ENCODE measurements at places on chromosomes 3 and 15.

GRCh38 chr3:129622226-129622874 is 15.9 kb upstream of the PLXND1 start:
- DNase-seq, result no peak

GRCh38 chr15:72796515-72797337 is 13.2 kb upstream of the ADPGK start:
- DNase-seq, result peak; percentile 28

GRCh38 chr15:71916834-71917233 is 106.5 kb downstream of the NR2E3 start:
- no peak for DNase-seq

- DNase-seq, result no peak
Observed at GRCh38 chr3:82461049-82461889, 699.8 kb upstream of the GBE1 start.

DNA sequence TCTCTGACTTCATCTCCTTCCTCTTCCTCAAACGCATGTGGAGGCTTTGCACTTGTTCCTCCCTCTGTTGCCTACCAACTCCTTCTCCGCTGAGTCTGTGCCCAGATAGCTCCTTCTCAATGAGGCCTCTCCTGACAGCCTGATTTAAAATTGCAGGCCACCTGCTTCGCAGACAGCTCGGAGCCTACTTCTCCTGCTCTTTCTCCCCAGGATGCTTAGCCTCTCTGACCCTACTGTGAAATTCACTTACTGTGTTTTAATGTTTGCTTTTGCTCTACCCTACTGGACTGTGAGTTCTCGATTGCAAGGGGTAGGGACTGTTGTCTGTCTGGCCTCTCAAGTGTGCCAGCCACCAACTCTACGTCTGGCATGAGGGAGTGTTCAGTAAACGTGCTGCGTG is 83.4 kb downstream of the EEFSEC start:
- DNase-seq, result no peak

DNA sequence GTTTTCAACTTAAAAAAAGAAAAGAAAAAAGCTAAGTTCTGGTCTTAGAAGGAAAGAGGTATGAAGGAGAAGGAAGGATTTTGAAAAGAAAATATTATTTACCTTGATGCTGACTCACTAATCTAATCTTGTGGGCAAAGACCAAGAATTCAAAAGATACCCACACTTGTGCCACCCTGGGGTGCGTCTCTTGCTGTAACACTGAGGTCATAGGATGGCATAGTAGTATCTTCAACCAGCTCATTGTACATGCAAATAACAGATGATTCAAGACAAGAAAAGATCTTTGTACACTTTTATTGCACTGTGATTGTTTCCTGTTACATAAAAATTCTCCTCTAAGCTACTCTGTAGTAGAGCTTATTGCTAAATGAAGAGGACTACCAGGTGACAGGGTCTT is 17.3 kb downstream of the PLS1 start:
- no peak for DNase-seq

DNA sequence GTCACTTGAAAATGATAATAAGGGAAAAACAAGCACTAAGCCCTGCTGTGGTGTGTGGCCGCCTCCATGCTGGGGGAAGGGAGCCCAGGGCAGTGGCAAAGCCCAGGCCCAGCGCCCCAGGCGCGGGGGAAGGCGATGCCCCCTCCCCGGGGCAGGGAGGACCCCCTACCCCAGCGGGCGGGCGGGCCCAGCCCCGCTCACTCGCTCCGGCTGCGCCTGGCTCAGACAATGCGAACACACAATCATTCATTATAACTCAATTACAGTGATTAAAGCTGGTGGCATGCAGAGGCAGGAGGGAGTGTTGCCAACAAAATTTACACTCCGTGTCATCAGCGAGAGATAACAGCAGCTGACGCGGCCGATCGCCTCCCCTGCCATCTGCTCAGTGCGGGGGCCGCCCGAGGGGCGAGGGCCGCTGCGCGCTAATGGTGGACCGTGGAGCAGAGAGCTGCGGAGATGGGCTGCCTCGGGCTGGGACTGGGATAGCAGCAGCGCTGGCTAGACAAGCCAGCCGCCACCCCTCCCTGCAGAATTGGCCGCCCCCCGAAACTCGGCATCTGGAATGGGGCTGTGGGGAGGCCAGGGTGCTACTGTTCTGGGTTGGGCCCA is 64.1 kb downstream of the TLE3 start:
- DNase-seq, result no peak

- DNase-seq, result no peak
Observed at GRCh38 chr3:136293279-136293678, 43.1 kb downstream of the PCCB start.

- DNase-seq, result no peak
Observed at GRCh38 chr15:94253742-94254141, 22.4 kb downstream of the MCTP2 start.

DNA sequence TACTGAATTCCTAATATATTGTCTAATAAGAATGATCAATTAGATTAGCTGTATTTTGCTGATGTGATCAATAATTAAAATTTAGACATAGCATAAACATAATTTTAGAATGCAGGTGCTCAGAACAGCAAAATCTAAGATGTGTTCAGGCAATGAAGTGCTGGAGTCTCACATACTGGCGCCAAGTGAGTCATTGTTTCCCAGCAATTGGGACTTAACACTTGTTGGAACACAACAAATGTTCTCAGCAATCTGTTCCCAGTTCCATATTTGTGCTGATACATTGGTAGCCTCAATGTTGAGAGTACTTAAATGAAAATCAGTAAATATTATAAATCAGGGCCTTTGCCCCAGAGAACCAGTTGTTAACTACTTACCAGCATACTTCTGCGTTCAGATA is 619.0 kb downstream of the ROBO1 start:
- no peak for DNase-seq

- DNase-seq, result peak; percentile 73
Observed at GRCh38 chr3:50316657-50317242, 5.8 kb downstream of the HYAL2 start.

- DNase-seq, result no peak
Observed at GRCh38 chr3:57169108-57169507, 4.0 kb upstream of the IL17RD start.

- DNase-seq, result no peak
Observed at GRCh38 chr15:65460741-65461347, 38.1 kb upstream of the IGDCC4 start.

DNA sequence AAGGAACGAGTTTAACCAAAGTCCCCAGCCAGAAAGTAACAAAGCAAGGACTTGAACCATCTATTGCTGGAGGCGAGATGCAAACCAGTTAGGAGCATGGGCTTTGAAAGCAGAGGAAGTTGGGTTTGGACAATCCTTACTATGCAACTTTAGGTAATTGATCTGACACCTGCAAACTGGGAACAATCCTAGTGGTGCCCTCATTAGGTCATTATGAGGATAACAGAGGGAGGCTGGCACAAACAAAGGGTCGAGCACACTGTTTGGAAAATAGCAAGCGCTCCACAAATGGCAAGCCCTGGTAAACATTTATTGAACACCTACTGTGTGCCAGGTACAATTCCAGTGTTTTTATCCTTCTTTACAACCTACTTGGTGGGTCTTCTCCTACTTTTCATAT is 45.6 kb downstream of the WNT5A start:
- no peak for DNase-seq

DNA sequence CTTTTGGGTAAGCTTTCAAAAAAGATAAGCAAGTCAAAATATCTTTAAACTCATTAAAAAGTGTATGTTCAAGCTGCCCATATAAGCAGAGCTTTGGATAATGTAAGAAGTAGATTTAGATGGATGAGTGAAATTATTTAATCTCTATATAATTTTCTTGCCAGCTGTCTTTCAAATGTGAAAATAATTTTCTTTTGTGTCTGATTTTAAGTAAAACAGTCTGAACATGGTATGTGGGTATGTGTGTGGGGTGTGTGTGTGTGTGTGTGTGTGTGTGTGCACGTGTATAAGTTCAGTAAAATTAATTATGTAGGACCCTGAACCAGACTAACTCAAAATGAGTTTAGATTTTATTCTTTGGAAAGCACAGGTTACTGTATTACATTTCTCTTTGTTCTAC is 155.2 kb upstream of the CGNL1 start:
- DNase-seq, result no peak

DNA sequence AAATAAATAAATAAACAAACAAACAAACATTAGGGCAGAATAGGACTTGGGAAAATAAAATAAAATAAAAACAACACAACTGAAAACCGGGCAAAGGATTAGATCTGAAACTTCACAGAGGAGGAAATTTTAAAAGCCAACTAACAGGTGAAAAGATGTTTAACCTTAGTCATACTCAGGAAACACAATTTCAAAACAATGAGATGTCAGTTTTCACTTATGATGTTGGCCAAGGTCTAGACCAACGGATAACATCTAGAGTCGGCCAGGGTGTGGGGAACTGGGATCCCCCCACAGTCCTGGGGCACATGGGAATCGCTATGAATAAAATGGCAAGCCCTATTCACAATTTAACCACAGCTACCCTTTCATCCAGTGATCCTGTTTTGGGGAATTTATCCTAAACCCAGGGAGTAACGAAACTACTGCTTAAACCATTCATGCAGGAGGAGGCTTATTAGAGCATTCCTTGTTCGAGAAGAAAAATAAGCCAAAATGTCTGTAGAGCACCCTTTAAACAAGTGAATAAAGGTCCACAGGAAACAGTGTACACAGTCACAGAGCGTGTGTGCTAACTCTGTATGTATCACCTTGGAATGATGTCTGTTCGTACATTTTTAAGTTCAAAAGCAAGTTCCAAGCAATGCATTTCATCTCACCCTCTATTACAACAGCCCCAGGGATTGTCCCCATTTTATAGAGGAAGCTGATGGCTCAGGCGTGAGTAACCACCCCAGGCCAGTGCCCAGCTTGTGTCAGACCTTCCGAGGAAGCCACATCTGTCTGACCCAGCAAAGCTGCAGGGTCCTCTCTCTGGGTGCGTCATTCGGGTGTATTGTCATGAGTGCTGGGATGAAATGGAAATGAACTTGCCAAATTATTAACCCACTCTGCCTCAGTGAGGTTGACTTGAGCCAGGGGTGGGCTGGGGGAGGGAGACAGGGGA is 6.3 kb upstream of the ANPEP start:
- DNase-seq, result no peak

GRCh38 chr3:9399746-9400145 is 2.3 kb downstream of the SETD5 start:
- no peak for DNase-seq

GRCh38 chr3:53821631-53822121 is 24.5 kb downstream of the CHDH start:
- no peak for DNase-seq

GRCh38 chr3:113275929-113276750 is 64.8 kb downstream of the BOC start:
- no peak for DNase-seq

GRCh38 chr15:70375006-70375431 is 277.3 kb upstream of the TLE3 start:
- DNase-seq, result no peak

GRCh38 chr15:98689431-98689861 is 41.1 kb downstream of the IGF1R start:
- DNase-seq, result no peak

DNA sequence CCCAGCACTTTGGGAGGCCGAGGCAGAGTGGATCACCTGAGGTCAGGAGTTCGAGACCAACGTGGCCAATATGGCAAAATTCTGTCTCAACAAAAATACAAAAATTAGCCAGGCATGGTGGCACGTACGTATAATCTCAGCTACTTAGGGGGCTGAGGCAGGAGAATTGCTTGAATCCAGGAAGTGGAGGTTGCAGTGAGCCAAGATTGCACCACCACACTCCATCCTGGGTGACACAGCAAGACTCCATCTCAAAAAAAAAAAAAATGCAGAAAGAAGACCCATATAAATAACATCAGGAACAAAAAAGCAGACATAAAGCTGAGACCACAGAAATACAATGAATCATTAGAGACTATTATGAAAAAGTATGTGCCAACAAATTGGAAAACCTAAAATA is 235.2 kb upstream of the VEPH1 start:
- no peak for DNase-seq

Data from central memory CD4-positive, alpha-beta T cell (primary cell).